ENCODE measurements at places on chromosomes 3 and 15.

DNA sequence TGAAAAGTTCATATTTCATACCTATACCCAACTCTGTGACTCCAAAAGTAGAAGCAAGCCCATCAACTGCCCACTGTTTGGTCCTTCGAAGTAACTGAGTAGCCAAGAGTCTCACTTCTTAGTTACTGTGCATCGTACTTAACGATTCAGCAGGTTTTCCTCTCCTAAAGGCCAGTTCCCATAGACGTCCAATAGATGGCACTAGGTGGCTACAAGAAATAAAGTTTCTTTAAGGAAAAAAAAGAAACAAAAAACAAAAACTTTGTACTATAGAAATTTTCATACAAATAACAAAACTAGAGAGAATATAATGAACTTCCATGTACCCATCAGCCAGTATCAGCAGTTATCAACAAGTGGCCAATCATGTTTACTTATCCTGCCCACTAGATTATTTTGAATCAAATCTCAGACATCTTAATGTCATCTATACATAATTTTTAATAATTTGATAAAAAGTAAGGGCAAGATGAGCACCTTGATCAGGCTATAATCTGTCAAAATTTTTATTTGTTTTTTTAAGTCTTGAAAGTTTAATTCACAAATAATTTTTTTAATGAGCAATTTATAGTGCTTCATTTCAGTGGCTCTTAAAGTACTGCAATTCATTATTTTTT lies 63.8 kb upstream of the ACP3 start:
- DNase-seq = peak; percentile 81

- DNase-seq = no peak
Observed at GRCh38 chr15:86154705-86155104, 75.0 kb downstream of the AGBL1 start.

GRCh38 chr3:197737319-197737649 lies 580 bp upstream of the RUBCN start:
- DNase-seq = no peak

- DNase-seq = no peak
Observed at GRCh38 chr15:77376770-77377169, 43.1 kb downstream of the PEAK1 start.

DNA sequence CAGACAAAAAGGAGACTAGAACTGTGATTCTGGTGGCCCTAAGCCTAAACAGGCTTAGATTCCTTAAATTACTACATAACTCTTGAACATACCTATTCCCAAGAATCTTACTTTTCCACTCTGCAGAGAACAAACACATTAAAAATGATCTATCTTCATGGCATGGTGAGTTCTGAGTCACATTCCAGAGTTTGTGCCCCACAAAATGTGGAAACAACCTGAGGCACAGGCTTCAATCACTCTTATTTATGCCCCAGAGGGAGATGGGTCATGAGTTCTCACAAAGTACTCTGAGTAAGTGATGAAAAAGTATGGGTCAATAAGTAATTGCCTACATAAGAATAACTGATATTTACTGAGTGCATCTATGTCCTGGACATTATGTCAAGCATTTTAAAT lies 137.5 kb upstream of the SLC2A2 start:
- peak; percentile 36 for DNase-seq

All from fibroblast of mammary gland (primary cell).